NCI-H2171 (cell line): ENCODE measurements at places on chromosomes 5 and 9.

DNA sequence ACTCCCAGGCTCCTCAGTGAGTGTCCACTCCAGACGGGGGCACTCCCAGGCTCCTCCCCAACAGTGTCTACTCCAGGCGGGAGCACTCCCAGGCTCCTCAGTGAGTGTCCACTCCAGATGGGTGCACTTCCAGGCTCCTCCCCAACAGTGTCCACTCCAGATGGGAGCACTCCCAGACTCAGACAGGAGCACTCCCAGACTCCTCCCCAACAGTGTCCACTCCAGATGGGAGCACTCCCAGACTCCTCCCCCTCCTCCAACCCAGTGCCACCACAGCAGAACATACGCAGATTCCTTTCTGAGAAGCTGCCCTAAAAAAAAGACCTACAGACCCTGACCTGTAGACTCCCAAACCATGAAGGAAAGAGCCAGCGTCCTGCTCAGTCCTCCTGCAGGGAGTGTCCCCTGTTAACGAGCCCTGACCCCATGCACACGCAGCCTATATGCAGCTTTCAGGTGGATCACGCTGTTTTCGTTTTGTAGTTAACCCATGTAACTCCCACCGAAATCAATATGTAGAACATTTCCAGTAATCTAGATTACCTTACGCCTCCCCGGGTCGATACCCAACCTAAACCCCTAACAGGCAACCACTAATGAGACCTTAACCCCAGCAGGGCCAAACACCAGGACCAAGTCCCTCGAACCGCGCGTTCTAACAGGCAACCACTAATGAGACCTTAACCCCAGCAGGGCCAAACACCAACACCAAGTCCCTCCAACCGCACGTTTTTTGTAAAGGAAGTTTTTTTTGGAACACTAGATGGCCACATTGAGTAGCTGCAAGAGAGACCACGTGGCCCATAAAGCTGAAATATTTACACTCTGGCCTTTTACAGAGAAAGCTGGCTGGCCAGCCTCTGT lies 15.7 kb downstream of the PNPLA7 start:
- peak; percentile 54 for DNase-seq

DNA sequence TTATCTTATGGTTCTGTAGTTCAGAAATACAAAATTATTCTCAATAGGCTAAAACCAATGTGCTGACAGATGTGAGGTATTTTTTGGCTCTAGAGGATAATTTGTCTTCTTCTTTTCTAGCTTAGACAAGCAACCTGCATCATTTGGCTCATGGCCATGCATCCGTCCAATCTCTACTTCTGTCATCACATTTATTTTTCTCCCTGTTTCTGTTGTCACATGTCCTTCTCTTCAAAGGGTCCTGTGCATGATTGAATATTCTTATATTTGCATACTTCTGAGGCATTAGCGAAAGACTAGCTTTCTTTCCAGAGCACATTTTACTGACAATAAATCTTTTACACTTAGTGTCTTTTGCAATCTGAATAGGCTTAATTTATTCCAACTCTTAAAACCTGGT lies 564.7 kb downstream of the CDH10 start:
- DNase-seq = peak; percentile 62

- no peak for DNase-seq
Measured at GRCh38 chr5:154791535-154791934, 36.4 kb downstream of the LARP1 start.

- no peak for DNase-seq
Measured at GRCh38 chr9:83245979-83246659, 183.2 kb upstream of the RASEF start.

GRCh38 chr5:100900142-100900795 lies 2.8 kb downstream of the ST8SIA4 start:
- DNase-seq = no peak

GRCh38 chr5:170293273-170293672 lies 4.3 kb downstream of the LCP2 start:
- DNase-seq = no peak

DNA sequence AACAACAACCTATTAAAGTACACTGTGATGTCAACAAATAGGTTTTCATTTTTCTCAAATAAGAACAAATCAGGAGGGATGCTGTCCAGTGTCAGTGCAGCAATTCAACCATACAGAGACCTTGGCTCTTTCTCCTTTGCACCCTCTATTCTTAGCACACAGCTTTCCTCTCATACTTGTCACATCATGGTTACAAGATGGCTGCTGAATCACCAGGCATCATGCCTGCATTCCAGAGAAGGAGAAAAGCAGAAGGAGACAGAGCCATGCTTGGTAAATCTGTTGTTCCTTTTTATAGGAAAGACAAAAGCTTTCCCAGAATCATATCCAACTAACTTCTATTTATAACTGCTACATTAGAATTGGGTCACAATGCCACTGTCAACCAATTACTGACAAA lies 124.7 kb upstream of the VLDLR start:
- no peak for DNase-seq

GRCh38 chr5:107289030-107289714 lies 381.6 kb downstream of the EFNA5 start:
- DNase-seq = no peak

- no peak for DNase-seq
Measured at GRCh38 chr5:134133995-134134541, 19.6 kb downstream of the TCF7 start.

DNA sequence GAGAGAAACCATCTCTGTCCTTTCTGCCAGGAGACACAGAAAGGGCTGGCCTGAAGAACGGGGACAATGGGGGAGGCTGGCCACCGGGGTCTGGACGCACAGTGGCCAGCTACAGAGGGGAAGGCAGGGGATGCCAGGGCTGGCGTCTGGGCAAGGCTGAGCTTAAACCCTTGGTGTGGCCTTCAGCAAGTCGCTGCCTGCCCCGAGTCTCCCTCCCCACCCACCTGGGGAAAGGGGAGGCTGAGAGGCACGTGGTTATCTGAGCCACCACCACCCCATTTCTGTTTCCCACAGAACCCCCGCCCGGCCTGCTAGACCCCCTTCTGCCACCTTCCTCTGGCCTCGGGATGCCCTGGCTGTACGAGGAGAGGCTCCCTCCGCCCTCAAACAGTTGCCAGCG lies 115.3 kb downstream of the VAV2 start:
- DNase-seq = no peak

- no peak for DNase-seq
Measured at GRCh38 chr9:120690372-120690771, 23.9 kb downstream of the MEGF9 start.

DNA sequence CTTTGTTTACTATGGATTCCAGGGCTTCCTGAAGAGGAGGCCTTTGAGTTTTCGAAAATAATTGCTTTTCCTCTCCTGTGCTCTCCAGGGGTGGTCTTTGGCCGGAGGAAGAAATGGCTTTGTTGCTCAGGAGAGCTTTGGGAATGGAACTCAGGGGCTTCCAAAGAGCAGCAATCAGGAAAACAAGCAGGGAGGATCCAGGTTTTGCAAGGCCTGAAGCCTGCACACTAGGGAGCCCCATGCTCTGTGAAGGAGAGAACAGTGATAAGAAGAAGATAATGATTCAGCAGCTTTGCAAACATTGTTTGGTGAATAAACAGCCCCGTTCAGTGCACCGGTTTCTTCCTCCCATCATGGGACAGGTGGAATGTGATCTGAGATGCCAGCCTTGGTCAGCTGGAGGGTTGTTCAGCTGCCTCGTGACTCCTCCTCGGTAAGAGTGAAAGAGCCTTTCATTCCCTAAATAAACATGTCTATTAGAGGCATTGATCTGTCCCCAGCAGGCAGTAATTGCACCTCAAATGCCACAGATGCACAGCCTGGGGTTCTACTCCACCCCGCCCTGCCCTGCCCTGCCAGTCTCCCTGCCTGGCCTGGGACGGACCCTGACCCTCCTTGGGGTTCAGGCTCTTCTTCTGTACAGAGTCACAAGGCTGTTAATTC lies 11.5 kb upstream of the ALDH1B1 start:
- DNase-seq = no peak

- DNase-seq = no peak
Measured at GRCh38 chr5:114056185-114056538, 305.7 kb upstream of the KCNN2 start.

DNA sequence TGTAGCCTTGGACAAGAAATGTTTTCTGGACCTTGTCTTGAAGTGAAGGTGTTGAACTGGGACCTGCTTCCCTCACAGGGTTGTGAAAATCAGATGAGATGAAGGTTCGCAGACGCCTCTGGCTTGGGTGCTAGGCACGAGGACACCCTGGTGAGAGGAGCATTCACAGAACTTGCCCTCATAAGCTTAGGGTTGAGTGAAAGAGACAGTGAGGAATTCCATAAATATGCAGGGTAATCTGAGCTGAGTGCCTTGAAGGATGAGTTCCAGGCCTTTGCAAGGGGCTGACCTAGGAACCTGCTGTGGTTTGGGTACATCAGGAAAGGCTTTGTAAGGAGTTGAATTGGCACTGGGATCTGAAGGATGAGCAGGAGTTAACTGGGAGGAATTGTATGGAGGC lies 75.7 kb upstream of the SAP30L start:
- DNase-seq = no peak

GRCh38 chr5:124649491-124650146 lies 96.8 kb downstream of the ZNF608 start:
- DNase-seq = peak; percentile 43

- DNase-seq = peak; percentile 65
Measured at GRCh38 chr9:33044162-33044673, 19.1 kb downstream of the DNAJA1 start.

- DNase-seq = no peak
Measured at GRCh38 chr9:121268598-121268850, 562 bp downstream of the GSN start.

GRCh38 chr9:121348221-121348620 lies 21.8 kb downstream of the STOM start:
- no peak for DNase-seq

DNA sequence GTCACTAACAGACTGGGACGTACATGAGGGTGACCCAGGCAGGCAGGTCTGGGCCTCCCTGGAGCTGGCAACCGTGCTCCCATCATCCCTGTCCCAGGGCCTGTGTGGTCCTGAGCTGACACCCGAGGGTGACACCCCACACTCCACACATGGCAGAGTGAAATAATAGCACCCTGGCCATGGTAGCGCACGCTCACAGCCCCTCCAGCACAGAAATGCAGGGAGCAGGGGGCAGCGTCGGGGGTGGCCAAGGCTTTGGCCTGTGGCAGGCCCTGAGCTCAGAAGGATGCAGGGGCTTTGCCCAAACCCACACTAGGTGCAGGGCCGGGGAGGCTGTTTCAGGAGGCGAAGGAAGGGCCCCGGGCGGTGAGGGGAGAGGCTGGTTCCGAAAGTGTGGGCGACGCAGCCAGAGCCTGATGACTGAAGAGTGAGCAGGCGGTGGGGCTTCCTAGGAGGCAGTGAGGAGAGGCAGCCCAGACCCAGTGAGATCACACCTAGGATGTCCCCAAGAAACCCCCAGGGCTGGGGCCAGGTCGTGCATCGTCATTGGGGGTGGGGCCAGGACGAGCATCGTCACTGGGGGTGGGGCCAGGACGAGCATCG lies 12.9 kb downstream of the OR2V2 start:
- peak; percentile 1 for DNase-seq

- no peak for DNase-seq
Measured at GRCh38 chr5:36111238-36111637, 40.4 kb downstream of the LMBRD2 start.

- DNase-seq = no peak
Measured at GRCh38 chr5:143593723-143594122, 190.2 kb upstream of the NR3C1 start.

GRCh38 chr9:15274425-15274824 lies 32.6 kb downstream of the TTC39B start:
- DNase-seq = no peak

DNA sequence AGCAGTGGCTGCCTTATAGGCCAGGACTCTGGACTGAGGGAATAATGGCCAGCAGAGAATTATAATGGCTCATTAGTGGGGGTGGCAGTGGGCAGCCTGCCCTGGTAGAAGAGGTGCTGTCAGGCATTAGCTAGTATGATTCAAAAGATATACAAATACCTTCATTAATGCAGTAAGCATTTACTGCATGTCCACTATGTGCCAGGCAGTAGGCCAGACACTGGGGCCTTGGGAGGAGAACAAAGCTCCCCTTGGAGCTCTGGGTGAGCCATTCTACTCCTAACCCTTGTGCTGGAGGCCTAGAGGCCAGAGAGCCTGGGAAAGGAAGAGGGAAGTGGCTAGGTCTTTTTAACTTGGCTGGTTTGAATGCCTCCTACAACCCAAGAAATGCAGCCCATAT lies 2.0 kb upstream of the GARNL3 start:
- no peak for DNase-seq

DNA sequence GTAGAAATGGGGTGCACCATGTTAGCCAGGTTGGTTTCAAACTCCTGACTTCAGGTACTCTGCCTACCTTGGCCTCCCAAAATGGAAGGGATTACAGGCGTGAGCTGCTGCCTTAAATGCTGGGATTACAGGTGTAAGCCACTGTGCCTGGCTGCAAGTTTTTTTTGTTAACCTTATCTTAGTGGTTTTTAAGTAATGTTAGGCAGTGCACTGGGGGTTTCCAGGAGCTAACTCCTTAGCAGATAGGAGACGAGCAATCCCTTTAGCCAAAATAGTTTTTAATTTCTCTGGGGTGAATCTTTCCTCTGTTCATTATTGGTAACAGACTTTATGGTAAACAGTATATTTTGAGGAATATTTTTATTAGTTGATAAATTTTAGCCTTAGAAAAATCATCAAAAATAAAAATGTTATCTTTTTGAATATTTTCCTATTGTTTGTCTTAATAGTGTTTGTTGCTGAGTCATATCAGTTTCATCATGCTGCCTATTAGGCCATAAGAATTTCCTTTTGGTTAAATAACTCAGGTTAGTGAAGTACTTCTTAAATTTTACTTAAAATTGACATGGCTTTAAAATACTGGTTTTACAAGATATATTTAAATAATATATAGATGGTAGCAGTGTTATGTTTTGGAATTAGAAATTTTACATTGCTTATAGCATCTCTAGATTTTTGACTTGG lies 37.9 kb downstream of the LMNB1 start:
- DNase-seq = no peak

DNA sequence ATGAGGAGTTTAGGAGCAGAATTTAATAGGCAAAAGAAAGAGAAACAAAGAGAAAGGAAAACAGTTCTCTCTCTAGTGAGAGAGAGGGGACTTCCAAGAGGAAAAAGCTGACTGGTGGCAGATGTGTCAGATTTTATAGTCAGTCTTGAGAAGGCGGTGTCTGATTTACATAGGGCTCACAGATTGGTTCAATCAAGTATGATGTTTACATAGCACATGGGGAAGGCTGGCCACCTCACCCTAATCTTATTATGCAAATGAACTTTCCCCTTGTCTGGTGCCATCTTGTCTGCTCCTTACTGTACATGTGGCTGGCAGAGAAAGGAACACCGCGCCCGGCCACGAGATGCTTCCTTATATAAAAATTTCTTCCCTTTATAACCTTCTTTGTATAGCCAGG lies 24.7 kb downstream of the UNC13B start:
- no peak for DNase-seq

DNA sequence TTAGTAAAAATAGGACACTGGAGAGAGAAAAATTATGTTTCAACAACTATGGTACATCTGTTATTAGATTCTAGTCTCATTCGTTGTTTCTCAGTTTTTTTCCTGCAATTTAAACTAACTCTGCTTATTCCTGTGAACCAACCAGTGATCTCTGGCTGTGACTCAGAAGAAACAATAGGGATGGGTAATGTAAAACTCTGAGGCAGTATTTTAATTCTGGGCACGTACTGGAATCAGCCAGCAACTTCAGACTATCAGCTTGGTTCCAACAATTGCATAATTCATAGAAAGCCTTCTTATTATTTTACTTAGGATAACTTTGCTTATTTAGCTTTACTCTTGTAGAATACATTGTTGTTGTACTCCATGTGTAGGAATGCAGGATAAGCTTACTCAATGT lies 28.8 kb downstream of the MLLT3 start:
- DNase-seq = no peak
